ENCODE measurements at places on chromosomes 1 and 21.

DNA sequence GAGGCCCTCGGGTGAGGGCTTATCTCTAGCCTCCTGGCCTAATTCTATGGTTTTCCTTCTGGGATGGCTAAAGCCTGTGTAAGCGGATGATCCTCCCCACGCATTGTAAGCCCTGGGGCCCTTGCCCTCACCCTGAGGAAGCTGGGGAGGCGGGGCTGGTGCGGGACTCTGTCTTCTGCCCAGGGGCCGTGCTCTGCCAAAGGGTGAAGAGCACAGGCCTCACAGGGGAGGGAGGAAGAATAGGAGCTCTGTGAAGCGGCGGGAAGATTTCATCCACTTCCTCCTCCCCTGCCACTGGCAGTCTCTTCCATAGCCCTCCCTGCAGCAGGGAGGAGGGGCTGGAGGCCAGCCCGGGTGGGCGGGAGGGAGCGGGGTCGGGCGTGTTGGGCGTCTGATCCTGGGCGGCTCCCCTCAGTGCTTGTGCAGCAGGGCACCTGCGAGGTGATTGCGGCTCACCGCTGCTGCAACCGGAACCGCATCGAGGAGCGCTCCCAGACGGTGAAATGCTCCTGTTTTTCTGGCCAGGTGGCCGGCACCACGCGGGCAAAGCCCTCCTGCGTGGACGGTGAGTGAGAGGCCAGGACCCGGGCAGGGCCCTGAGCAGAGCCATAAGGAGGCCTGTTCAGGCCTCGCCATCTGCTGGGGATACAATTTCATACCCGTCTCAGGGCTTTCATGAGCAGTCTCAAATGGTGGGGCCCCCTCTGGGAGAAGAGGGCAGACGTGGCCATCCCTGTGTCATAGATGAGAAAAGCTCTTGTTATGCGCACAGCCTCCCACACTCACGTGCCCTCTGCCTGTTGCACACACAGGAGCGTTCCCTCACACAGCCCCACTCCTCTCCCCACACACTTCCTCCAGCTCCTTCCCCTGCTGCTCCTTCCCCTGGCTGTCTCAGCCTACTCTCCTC, 7.7 kb upstream of the PPM1J start:
- peak; percentile 47 for DNase-seq

DNA sequence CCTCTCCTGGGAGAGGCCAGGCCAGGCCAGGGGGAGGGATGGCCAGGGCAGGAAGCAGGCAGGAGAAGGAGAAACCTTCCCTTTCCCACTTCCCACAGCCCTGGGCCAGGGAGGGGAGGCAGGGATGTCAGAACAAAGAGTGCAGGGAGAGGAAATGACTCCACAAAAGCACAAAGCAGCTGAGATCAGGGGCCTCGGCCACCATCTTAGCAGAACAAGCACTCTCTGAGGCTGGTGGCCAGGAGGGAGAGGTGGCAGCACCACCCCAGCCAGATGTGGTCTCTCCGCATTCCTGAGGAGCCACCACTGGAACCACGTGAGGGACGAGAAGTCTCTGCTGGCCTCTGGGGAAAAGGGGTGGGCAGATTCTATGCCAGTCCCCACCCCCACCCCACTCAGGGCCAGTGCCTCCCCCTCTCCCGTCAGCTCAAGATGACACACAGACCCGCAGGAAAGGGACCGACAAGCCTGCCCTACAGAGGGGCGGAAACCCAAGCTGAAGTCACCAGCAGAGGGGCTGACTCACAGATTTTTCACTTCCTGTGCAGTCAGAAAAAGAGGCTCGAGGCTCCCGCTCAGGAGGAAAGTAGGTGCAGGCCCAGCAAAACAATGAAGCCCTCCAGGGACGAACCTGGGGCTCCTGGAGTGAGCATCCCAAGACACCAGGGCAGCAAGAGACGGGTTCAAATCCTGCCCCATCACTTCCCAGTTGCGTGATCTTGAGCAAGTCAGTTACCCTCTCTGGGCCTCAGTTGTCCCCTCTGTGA, 24.1 kb upstream of the ALDH4A1 start:
- peak; percentile 98 for DNase-seq

GRCh38 chr1:44848456-44849181, 5.6 kb upstream of the PTCH2 start:
- DNase-seq = no peak

DNA sequence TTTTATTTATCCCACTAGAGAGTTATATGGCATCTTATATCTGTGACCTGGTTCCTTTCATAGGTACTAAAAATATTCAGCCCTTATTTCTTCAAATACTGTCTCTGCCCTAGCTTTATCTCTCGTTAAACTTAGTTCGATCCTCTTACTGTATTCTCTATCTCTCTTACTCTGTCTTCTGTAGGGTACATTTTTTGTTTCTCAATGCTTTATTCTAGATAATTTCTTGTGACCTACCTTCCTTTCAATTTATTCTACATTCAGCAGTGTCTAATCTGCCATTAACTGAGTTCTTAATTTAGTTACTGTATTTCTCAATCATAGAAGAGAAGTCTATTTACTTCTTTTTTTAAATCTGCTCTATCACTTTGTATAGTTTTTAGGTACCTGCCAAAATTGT, 1.8 kb upstream of the ZFP69 start:
- DNase-seq = no peak

DNA sequence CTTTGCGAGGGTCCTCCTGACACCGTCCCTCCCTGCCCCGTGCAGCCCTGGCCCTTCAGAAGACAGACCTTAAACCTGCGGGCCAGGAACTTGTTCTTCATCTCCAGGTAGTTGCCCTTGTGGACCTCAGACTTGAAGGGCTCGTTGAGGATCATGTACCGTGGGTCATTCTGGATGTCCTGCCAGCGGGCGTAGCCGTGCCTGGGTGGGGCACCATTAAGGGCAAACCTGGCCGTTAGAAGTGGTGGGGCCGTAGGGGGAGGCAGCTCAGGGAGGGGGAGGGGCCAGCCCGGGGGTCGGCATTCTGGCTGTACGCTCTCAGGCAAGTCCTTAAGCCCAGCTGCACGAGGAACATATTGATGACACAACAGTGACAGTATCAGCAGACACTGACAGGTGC, 64.6 kb downstream of the KCNAB2 start:
- DNase-seq = no peak

GRCh38 chr1:10401281-10401680, 2.4 kb downstream of the PGD start:
- peak; percentile 76 for DNase-seq

DNA sequence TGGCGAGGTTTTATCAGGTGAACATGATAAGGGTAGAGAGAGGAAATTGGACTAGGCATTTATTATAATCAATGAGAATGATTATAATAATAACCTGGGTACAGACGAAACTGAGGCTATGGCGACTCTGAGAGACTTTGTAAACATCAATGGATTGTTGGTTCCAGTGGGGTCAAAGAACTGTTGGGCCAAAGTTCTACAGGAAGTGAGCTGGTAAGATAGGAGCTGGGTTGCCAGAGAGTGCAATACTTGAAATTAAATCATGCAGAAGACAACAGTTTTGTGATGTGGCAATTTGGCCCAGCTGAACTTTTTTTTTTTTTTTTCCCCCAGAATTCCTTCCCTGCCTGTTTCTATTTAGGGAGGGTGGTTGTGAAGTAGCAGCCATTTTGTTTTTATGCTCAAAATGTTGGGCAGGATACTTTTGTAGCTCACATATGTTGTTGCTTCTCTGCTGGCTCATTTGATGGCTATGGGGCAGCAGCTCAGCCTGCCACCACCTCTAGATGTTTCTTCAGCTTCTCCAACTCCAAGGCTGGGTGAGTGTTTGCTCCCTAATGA, 286.5 kb upstream of the B3GALT2 start:
- no peak for DNase-seq

DNA sequence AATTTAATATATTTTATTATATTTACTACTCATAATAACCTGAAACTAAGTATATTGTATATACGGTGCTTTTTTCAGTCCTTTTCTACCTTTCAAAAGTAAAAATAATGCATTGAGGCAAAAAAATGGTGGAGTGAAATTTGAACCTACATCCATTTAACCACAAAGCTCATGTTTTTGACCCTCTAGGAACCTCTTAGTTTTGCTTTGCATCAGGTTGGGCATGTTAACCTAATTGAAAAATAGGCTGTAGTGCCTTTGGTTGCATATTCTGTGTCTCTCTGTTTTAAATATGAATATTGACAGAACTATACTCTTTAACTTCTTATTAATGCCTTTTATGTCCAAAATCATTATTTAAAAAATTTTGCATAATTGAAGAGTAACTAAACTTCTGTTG, 3.8 kb downstream of the SGIP1 start:
- DNase-seq = no peak

- DNase-seq = no peak
Observed at GRCh38 chr21:43294194-43294902, 125.5 kb downstream of the CRYAA start.

GRCh38 chr1:10338047-10338446, 60.8 kb upstream of the PGD start:
- peak; percentile 54 for DNase-seq

- DNase-seq = peak; percentile 58
Observed at GRCh38 chr1:94864821-94865220, 44.7 kb downstream of the SLC44A3 start.

DNA sequence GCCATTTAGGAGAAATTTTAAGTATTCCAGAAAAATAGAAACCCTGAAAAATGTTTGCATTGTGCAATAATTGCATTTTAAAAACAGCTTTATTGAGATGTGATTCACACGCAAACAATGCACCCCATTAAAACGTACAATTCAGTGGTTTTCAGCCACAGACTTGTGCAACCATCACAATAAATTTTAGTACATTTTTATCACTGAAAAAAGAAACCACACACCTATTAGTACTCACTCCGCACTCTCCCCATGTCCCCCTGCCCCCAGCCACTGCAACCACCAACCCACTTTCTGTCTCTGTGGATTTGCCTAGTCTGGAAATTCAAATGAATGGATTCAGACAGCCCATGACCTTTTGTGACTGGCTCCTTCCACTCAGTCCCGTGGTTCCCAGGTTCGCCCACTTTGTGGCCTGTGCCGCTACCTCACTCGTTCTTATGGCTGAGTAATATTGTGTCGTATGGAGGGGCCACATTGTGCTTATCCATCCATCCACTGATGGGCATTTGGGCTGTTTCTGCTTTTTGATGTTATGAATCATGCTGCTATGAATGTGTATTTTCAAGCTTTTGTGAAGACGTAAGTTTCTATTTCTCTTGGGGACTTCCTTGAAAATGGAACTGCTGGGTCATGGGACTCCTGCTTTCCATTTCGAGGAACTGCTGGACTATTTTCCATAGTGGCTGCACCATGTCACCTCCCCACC, 147.7 kb upstream of the ARHGEF16 start:
- peak; percentile 87 for DNase-seq

DNA sequence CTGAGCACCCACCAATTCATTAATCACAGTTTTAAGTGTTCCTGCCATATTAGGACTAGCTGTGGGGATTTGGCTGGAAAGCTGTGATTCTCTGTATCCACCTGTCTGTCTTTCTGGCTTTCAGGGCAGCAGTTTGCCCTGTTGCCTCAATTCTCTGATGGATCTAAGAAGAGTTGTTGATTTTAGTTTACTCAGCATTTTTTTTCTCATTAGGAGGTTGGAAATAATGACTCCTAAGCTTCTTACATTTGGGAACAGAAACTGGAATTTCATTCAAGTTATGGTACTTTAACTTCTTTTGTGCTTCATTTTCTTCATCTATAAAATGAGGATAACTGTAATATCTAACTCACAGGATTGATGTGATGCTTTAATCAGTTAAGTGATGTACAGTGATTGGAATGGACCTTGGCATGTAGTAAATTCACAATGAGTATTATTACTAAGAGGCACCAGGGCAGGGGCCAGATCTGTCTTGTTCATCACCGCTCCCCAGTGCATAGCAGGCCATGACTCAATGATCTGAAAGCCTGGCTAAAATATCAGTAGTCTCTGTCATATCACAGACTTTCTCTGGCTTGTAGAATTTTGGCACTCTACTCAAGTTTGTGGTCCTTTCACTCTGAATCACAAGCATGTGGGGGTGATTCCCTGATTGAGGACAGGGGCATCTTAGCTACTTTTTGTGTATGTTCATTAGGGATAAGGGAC, 51.4 kb upstream of the GREM2 start:
- DNase-seq = peak; percentile 92

DNA sequence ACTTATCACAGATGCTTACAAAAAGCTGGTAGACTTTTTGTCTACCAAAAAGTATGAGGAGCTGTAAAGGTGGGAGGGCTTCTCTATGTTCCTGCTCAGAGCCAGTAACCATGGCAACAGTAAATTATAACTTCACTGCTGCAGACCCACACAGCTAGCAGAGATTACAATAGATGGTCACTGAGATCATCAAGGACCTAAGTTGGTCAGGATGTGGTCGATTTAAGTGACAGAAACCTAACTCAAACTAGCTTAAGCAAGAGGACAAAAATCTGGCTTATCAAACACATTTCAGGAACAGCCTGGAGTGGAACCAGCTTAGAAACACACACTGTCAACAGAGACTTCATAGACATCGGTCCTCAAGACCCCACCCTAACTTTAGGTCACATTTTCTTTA, 113.4 kb upstream of the ATP1A1 start:
- no peak for DNase-seq

DNA sequence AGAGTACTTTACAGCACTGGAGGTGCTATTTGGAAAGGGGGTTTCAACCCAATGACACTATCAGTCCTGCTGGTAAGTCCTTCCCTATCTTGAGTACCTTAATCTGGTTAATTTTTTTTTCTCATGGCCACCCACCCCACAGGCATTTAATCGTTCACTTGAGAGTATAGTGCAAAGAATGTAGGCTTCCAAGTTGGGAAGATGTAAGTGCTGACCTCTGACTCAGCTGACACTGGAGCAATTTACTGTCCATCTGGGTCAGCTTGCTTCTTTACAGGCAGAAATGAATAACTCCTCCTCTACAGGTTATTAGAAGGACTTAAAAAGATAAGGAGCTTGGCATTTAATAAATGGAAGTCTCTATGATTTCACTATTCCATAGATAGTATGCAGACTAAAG, 89.6 kb downstream of the AK5 start:
- peak; percentile 55 for DNase-seq

DNA sequence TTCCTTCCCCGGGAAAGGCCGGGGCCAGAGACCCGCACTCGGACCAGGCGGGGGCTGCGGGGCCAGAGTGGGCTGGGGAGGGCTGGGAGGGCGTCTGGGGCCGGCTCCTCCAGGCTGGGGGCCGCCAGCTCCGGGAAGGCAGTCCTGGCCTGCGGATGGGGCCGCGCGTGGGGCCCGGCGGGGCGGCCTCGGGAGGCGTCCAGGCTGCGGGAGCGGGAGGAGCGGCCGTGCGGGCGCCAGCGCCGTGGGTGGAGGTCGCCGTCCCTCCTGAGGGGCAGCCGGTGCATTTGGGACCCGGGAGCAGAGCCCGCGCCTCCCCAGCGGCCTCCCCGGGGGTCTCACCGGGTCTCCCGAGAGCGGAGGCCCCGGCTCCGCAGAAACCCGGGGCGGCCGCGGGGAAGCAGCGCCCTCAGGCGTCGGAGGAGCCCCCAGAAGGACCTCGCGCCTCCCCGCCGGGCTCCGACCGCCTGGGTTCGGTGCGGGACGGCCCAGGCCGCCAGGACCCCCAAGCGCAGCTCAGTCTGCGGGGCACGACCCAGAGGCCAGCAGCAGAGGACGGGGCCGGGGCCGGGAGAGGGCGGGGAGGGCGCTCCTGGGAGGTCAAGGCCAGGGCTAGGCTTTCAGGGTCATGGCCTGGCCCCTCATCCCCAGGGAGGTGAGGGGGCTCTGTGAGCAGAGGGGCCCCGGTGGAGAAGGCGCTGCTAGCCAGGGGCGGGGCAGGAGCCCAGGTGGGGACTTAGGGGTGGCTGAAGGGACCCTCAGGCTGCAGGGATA, 7.2 kb upstream of the SLX9 start:
- DNase-seq = no peak

- no peak for DNase-seq
Observed at GRCh38 chr1:47442842-47443529, 5.1 kb downstream of the FOXD2 start.

Measured in EH (cell line).